AG20443 (cell line): ENCODE measurements at places on chromosomes 16 and 17.

DNA sequence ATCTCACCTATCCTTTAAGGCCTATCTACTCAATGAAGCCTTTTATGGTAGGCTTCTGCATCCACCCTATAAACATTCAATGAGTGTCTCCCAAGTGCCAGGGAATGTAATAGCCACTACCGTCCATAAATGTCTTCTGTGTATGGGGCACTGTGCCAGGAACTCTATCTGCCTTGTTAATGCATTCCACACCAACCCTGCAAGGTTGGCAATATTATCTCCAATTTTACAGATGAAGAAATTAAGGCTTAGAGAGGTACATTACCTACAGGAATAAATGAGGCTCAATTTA, 20.0 kb downstream of the MAP3K14 start:
- DNase-seq = no peak

DNA sequence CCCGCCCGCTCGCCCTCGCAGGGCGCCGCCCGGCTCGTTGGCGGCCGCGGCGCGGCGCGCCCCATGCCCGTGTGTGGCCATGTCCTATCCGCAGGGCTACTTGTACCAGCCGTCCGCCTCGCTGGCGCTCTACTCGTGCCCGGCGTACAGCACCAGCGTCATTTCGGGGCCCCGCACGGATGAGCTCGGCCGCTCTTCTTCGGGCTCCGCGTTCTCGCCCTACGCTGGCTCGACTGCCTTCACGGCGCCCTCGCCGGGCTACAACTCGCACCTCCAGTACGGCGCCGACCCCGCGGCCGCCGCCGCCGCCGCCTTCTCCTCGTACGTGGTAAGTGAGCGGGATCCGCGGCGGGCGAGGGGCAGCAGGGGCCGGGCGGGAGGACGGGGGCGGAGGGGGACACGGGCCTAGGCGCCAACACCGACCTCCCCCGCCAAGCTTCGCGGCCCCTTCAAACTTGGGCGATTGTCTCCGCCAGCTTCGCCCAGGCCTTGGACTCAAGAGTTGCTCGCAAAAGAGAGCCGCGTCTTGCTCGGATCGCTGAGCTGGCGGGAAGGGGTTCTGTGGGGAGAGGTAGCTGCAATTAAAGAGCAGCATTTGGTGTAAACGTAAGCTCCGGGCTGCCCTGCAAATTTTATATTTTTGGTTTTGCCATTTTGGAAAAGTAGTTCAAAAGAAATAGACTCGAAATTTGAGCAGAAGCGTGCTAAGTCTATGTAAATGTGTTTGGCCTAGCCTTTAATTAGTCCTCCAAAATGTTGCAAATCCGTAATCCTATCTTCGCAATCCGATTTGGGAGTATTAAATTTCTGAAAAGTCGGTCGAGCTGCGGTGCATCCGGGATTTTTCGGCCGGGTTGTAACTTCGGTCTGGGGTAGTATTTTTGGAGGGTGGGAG, 702 bp downstream of the IRX5 start:
- no peak for DNase-seq

DNA sequence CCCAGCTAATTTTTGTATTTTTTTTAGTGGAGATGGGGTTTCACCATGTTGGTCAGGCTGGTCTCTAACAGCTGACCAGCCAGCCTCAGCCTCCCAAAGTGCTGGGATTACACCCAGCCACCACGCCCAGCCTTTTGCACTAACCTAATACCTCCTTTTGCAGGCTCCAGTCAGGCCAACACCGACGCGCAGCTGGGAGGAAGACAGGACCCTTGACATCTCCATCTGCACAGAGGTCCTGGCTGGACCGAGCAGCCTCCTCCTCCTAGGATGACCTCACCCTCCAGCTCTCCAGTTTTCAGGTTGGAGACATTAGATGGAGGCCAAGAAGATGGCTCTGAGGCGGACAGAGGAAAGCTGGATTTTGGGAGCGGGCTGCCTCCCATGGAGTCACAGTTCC, 2.0 kb downstream of the TRPV2 start:
- no peak for DNase-seq

GRCh38 chr17:54937426-54937825, 31.0 kb downstream of the COX11 start:
- DNase-seq = no peak

GRCh38 chr17:75634376-75634740, 1.1 kb downstream of the SMIM5 start:
- DNase-seq = no peak

GRCh38 chr17:66943484-66943883, 21.0 kb upstream of the CACNG4 start:
- no peak for DNase-seq

DNA sequence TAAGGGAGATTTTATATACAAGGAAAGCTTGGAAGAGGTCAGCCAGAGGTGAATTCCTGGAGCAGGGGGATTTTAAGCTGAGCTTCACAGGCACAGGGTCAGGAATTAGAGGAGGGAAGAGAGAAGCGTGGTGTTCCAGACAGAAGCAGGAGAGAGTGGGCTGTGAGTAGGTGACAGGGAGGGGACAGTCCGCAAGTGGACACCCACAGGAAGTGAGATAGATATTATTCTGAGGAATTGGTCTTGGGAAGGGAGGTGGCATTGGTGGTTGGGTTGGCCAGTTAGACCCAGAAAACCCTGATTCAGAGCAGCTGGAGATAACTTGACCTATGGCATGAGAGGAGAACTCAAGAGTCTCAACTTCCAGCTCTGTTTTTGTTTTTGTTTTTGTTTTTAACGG, 14.7 kb downstream of the PHB1 start:
- DNase-seq = no peak

DNA sequence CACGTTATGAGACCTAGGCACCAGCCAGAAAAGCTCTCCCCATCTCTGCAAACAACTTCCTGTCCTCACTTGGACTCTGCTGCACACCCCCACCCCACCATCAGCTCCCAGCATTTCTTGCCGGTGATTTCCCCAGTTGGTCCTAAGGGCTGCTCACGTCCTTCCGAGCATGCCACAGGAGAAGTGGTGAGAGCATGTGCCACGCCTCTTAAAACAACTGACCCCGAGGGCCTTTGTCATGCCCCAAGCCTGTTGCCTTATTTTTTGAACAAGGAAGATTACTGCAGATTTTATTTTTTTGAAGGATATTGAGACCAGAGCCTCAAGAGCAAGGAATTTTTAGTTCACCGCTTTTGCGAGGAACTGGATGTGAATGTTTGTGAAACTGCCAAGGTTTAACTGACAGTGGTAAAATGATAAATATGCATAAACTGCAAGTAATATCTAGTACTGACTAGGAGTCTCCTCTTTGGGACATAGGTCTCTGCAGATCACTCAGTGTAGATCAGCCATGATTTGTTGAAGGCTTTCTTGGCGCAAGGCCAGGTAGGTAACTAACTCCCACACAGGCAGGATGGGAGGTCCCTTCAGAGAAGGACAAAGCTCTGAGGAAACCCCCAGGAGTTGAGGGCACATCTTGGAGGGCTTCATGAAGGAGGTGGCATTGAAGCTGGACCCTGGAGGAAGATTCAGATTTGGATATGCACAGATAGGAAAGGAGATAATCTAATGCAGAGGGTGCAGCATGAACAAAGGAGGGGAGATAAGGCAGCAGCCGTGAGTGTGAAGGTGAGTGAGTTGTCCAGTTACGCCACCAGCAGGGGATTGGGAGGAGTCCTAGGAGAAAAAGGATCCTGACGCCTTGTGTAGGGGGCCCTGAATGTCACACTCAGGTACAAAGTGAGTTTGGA, 44.7 kb downstream of the TMEM132E start:
- no peak for DNase-seq

DNA sequence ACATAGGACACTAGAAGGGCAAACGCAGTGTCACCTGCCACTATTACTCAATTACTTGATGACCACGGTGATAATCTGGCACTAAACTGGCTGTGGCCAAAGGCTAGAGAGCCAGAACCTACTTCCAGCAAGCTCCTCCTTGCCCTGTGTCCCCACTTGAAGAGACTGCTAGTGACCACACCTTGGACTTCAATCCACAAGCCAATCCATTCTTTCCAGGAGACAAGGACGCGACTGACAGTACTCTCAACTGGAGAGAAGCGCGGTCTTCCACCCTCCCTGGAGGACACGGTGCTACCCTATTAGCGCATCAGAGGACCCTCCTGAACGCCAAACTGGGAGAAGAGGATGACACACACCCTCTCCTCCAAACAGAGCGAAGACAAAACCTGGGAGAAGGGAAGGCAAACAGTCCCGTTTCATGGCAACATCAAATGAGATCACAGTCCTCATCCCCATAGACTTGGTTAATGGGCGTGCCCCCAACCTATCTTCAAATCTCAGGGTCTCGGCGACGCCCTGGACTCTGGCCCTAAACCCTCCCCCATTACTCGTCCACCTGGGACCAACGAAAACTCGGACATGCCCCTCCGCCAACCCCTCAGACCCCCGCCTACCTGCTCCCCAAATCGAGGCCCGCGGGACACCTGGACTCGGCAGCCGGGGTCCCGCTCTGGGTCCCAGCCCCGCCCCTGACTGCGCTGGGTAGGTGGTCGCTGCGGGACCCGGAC, 508 bp downstream of the FLCN start:
- peak; percentile 48 for DNase-seq

GRCh38 chr16:53357208-53357586, 77.1 kb upstream of the RBL2 start:
- DNase-seq = no peak

DNA sequence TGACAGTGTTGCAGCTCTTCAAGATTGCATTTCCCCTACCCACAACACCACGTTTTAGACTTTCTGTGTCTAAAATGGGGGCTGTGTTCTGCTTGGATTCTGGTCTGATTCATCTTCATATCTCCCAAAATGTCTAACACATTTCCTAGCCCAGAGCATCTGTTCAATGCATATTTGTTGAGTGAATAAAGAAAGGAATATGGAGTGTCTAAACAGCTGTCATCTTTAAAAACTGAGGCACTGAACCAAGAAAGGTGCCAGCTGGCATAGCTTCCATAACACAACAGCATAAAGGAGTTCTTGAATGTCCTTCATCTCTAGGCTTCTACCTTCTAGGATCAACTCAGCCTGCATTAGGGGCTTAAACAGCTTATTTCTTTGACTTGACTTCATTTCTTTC, 67.4 kb downstream of the CDH11 start:
- no peak for DNase-seq

DNA sequence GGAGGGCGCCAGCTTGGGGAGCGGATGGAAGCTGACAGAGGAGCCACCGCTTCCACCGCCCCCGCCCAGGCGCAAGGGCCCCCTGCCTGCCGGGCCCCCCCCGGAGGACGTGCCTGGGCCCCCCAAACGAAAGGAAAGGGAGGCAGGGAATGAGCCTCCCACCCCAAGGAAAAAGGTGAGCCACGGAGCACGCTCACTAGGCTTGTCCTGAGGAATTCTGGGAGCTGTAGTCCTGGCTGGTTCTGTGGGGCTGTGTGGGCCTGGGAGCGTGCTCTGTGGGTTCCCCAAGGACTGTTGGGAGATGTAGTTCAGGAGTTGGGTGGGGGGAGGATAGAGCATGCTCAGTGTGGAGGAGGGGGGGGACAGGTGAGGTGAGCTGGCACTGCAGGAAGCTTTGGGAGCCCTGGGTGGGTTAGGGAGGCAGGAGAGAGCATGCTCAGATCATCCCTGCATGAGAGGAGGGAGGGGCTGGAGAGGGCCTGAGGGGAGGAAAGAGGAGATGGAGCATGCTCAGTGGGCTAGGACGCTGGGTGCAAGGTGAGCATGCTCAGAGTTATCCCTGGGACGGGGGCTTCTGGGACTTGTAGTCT, 4.5 kb downstream of the FBXL19 start:
- peak; percentile 52 for DNase-seq

DNA sequence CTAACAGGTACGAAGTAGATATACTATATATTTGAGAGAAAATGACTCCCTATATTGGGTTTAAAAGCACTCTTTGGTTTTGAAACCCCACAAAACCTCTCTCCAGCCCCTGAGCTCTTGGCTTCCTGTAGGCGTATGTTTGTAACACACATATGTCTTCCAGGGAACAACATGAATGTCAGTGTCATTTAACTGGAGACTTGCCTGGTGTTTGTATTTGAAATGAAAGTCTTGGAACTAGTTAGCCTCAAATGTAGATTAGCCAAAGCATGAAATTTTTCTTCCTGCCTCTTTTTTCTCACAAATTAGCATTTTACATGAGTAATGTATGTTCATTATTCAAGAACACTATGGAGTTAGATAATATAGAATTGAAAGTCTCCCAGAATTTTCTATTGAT, 411.8 kb upstream of the ASIC2 start:
- no peak for DNase-seq

DNA sequence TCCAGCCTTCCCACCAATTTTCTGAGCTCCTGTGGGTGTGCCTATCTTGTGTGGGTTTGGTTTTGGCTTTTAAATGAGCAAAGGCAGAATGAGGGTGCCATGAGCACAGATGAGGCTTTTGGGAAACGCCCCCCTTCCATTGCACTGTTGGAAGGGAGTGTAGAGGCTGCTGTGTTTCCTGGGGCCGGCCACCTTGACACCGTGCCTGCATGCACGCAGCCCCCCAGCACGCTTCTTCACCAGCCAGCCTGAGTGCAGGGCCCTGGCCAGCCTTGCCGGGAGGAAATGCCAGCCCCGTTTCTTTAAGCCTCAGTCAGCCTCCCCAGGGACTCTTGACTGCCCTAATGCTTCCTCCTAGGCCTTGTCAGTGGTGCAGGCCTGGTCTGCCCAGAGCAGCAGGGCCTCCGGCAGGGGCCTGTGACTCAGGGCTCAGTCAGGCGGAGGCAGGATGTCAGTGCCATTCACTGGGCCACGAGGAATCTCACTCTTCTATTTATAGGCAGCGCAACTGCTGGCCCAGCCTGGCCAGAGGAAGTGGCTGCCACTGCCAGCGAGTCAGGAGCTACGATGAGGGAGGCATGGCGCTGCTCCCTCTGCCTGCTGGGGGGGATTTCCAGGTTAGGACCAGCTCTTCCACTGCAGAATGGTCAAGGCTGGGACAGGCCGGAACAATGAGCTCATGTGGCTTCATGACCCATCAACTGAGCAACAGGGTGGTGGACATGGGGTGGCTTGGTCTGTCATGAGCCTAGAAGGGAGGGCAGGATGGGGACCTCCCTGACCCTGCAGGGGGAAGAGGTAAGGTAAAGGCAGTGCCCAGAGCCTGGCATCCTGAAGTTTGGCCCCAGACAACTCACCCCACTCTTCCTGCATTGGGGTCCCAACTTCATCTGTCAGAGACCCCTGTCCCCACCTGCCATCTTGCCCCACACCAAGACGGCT, 205.2 kb downstream of the RAB11FIP4 start:
- DNase-seq = peak; percentile 97

- DNase-seq = peak; percentile 60
Measured at GRCh38 chr16:70788668-70789594, 12.0 kb downstream of the VAC14 start.

GRCh38 chr16:85045077-85045476, 17.5 kb downstream of the KIAA0513 start:
- DNase-seq = no peak

- peak; percentile 93 for DNase-seq
Measured at GRCh38 chr16:70737377-70738082, 51.7 kb upstream of the MTSS2 start.

DNA sequence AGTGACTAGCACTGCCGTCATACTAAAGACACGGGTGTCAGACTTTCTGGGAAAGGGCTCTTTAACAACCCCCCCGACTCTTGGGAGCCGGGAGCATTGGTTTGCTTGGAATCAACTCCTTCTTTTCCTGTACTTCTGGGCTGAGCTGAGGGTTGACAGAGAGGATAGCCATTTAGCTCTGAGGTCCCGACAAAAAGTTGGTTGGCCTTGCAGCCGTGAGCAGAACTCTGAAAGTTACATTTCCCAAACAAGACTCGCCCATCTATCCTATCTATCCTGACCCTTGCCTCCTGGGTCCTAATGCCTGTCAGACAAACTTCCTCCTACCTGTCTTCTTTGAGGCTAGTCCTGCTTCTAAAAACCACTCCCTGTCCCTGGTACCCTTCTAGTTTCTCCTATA, 460.8 kb upstream of the TOM1L1 start:
- no peak for DNase-seq

GRCh38 chr17:39996162-39996561, 15.6 kb downstream of the PSMD3 start:
- DNase-seq = no peak

GRCh38 chr16:22923491-22923890, 109.5 kb downstream of the HS3ST2 start:
- no peak for DNase-seq
